Nephron progenitor cell (in vitro differentiated cells): ENCODE measurements at places on chromosomes 16 and 17.

- DNase-seq = peak; percentile 88
These were observed 797 bp downstream of the PRCD start for GRCh38 chr17:76540381-76541300.

DNA sequence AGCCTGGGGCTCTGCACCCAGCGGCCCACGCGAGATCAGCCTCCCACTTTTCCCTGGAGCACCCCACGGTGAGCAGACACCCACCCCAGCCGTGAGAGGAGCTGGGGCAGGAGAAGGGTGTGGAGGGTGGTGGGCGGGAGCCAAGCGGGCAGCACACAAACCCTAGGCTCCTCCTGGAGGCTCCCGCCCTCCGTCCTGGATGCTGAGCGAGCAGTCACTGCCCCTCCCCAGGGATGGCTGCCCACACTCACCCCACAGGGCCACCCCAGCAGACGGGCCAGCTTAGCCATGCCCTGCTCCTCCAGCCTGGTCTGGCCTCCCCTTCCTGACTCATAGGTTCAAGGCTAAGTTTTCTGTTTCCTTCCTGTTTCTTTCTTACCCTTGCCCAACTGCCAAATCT lies 15.7 kb upstream of the ABCC3 start:
- DNase-seq = no peak

DNA sequence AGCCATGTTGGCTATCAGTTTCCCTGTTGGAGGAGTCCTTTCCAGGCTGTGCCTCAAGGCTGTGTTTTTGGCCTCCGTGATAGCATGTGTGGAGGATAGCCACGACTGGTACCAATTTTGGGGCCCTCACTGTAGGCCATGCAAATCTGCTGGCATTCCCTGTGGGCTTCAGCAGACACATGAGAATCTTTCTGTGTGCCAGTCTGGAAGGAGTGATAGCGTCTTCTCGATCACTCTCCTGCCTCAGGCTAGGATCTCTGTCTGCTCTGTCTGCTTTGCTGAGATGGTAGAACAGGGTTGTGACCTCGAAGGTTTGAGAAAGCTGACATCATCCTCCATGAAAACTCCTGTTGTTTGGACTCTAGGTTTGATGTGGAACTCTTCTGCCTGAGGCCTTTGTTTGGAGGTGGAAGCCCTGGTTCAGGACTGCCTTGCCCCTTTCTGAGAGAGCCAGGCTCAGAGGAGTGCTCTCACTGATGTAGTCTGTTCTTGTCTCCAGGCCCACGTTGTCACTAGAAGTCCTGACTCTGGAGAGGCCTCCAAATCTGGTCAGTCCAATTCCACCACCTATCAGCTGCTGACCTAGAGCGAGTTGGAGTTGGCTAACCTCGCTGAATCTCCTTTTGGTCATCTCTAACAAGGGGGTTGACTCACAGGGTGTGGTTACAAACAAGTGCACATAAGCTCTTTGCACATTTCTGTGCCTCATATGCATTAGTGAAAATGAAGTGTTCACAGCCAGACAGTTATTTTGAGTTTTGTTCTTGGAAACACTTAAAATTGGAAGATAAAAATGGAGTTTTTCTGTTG lies 12.1 kb upstream of the EDC4 start:
- DNase-seq = no peak

DNA sequence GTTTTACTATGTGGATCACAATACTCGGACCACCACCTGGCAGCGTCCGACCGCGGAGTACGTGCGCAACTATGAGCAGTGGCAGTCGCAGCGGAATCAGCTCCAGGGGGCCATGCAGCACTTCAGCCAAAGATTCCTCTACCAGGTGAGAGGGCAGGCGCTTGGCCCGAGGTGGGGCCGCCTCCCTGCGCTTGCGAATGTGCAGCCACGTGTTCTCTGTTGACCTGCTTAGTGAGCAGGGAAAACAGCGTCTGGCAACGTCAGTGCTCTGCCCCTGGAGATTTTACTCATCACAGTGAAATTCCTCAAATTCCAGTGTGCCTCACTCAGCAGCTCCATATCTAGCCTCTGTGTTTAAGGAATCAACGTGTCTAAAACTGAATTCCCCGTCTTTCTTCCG lies 33.4 kb upstream of the CLEC18A start:
- peak; percentile 45 for DNase-seq

DNA sequence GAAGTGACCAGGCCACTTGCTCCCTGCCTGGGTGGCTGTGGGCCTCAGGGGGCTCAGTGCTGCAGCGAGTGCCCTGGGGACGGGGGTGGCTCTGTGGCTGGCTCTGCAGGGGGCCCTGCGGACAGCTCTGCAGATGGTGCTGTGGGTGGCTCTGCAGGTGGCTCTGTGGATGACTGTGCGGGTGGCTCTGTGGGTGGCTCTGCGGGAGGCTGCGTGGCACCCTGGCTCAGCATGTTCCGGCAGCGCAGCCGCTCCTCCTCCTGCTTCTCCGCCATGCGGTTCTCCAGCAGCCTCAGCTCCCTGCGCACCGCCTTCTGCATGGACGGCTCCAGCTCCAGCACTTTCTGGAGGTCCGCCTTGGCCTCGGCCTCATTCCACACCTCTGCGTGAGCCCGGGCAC lies 9.5 kb downstream of the AIPL1 start:
- DNase-seq = no peak

GRCh38 chr16:27867122-27868110 lies 196.1 kb downstream of the GSG1L start:
- DNase-seq = peak; percentile 90

GRCh38 chr17:30278032-30278431 lies 13.7 kb downstream of the BLMH start:
- no peak for DNase-seq

DNA sequence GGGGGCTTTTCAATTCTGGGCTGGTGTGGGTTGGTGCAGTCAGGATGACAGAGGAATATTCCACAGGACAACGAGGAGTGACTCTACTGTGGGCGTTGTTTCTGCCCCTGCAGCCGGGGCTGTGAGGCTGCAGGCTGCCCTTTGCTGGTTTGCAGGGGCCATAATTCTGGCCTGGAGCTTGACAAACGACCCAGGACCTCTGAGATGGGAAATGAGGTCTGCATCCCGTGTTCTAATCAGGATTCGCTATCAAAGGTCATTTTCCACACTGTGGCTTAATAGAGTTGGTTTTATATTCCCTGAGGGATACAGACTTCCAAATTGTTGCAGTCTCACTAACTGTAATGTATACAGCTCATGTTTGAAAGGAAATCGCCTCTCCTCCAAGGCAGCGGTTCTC lies 180.9 kb downstream of the RPTOR start:
- DNase-seq = no peak

- DNase-seq = no peak
These were observed 13.5 kb upstream of the ADAM11 start for GRCh38 chr17:44745301-44745700.

DNA sequence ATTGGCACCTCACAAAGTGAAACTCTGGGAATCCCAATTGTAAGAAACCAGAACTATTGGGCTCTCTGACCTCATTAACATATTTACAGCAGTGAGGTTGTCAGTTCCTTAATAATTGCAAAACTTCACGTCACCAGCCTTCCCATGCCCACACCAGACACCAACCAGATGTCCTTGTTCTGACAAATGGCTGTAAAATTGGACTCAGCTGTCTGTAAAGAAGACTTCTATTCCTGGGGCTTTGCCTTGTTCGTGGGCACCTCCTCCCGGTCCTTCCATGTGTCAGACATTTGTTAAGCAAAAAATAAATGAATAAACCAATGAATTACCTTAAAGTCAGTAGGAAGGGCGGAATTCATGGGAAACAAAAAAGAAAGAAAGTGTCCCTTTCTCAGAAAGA lies 284.3 kb upstream of the CDH11 start:
- no peak for DNase-seq

DNA sequence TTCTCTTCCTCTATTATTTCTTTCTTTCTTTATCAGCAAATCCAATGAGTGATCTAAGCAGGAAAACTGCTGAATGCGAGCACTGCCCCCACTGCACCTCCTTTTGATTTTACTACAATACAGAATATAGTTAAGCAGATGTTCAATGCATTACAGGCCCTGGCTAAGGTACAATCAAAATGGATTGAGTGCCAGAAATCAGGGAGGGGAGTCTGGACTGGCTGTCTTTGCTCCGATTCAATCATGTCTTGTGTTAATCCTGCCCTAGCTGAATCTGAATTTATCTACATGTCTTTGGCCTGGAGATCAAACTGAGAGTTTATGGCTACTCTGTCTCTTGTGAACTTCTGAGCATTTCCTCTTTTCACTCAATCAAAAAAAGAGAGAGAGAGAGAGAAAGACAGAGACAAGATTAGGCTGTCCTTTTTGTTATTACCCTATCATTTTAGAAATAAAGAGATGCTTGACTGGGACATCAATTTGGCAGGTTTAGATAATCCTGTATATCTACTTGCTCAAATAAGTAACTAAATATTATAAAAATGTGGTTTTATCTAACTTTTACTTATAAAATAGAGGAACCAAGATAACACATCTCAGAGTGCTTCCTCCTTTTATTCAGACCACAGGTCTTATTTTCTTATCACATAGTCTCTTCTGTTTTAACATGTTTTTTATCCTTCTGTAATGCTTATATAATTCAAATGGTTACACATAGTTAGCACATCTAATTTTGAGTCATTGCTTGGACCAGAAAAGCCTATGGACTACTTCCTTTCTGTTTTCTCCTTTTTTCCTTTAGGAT lies 656.2 kb downstream of the KCNJ2 start:
- no peak for DNase-seq

GRCh38 chr17:58756246-58757161 lies 850 bp downstream of the PPM1E start:
- peak; percentile 62 for DNase-seq

DNA sequence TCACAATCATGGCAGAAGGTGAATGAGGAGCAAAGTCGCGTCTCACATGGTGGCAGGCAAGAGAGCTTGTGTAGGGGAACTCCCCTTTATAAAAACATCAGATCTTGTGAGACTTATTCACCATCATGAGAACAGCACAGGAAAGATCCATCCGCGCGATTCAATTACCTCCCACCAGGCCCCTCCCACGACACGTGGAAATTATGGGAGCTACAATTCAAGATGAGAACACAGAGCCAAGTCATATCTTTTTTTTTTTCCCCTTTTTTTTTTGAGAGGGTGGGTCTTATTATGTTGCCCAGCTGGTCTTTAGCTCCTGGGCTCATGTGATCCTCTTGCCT lies 60.0 kb downstream of the RPTOR start:
- no peak for DNase-seq

GRCh38 chr17:63774141-63774968 lies at the start of gene DDX42:
TSS of gene DDX42 (plus strand) at chr17:63774170. CDS start at chr17:63787050, 12,880 bp downstream.
- peak; percentile 95 for DNase-seq

DNA sequence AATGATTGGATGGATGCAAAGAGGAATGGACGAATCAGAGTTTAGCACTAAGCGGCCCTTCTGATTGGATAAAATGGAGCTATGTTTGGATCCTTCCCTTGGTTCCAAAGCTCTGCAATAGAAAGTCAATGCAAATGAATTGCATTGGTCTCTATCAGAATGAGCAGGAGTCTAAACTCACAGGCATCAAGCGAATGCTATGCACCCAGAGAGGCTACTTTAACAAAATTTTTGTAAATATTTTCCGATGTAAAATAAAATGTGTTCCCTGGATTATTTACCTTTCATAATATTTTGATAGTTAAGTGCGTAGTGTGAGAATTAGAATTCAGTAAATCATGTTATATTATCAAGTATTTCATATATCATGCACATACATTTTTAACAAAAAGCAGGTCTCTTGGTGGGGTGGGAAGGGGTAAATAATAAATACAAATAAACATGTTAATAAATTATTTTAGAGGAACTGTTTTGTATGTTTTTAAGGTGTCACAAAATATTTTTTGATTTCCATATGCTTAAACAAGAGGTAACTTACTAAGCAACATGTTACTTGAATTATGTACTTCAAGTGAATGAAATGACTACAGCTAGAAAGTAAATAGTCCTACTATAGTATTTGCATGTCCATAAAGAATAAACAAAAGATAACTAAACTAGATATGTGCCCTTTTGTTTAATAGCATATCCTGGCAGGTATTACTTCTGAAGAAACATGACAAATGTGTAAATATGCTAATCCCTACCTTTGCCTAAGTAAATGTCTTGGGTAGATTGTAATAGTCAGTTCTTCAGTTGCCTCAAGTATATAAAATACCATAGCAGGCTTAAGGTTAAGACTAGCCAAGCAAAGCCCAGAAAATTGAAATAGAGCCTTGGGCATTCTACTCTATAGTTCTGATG lies 4.4 kb upstream of the UNK start:
- no peak for DNase-seq

DNA sequence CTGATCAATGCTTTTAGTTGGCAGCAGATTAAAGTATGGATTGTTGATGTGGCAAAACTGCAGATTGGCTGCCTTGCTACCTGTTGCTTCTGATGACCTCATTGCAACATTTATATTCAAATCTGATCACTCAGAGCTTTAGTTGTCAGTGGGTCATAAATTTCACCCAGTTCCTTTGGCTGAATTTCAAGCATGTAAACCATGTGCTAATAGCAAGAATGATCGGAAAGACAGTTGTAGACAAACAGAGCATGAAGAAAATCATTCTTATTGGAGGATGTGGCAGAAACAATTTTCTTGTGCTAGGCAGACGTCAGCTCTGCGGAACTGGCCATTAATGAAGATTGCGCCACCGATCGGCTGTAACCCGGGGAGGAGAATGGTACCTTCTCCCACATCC lies 346.6 kb upstream of the EEF2KMT start:
- no peak for DNase-seq

- DNase-seq = peak; percentile 53
These were observed at the start of gene NPW for GRCh38 chr16:2019518-2019920. TSS of gene NPW (plus strand) at chr16:2019785.

- peak; percentile 44 for DNase-seq
These were observed 290.0 kb upstream of the SOX9 start for GRCh38 chr17:71830866-71831265.

DNA sequence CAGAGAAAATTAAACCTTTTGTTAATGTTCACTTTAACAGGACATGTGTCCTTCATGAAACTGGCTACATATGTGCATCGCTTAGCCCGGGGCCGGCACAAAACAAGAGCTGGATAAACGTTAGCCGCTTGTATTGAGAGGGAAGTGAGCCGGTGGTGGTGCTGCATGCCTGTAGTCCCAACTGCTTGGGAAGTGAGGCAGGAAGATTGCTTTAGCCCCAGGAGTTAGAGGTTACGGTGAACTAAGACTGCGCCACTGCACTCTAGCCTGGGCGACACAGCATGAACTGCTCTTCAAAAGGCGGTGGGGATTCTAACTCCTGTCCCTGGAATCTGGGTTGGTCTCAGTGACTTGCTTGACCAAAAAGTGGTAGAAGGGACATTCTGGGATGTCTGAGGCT lies 15.0 kb upstream of the SPHK1 start:
- DNase-seq = no peak

GRCh38 chr17:40936976-40937375 lies 470 bp downstream of the KRT23 start:
- no peak for DNase-seq

- peak; percentile 40 for DNase-seq
These were observed 146.3 kb upstream of the FOXF1 start for GRCh38 chr16:86363836-86364618.

GRCh38 chr17:82367724-82368524 lies 3.6 kb upstream of the UTS2R start:
- DNase-seq = peak; percentile 39

- DNase-seq = no peak
These were observed 442.6 kb downstream of the SHISA9 start for GRCh38 chr16:13344001-13344400.
